SW480 (cell line): ENCODE measurements at places on chromosomes 7 and 10.

GRCh38 chr10:34094146-34094696 is 720.9 kb downstream of the PARD3 start:
- DNase-seq, result no peak

- no peak for DNase-seq
Observed at GRCh38 chr7:9869566-9869965, 1104.1 kb upstream of the PHF14 start.

- no peak for DNase-seq
Observed at GRCh38 chr7:79787623-79788022, 334.2 kb upstream of the MAGI2 start.

DNA sequence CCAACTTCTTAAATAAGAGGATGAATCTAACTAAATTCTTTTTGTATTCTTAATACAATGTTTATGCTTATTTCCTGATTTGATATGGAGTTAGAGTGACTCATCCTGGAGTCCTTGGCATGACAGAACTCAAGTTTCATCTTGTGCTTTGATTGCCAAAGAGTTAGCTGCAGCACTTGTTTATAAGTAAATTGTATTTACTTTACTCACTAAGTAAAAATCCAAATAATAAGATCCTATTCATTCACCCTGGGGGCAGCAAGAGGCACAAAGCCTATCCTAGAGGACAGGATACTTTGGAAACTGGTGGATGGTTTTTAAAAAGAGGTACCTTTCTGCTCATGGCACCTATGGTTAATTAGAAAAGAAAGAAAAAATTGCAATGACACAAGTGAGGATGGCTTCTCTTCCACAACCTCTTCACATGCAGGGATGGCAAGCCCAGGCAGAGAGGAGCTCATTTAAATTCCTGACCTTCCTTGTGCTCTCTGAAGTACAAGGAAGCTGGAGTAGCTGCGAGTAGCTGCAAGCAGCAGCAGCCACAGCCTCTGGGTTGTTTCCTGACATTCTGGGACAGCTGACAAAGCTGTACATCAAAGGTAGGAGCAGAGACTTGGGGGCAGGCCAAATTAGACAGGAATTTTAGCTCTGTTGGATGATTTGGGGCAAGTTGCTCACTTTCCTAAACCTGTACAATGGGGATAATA is 28.5 kb upstream of the CROT start:
- no peak for DNase-seq

DNA sequence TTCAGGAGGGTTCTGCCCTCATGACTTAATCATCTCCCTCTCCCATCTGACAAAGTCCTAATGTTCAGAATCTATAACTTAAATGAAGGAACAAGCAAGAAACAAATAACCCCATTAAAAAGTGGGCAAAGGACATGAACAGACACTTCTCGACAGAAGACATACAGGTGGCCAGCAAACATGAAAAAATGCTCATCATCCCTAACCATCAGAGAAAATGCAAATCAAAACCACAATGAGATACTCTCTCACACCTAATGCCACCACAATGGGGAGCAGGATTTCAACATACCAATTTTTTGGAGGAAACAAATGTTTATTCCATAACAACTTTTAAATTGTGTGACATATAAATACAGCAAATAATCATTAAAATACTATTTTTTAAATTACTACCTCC is 3.0 kb upstream of the HTR7 start:
- no peak for DNase-seq

DNA sequence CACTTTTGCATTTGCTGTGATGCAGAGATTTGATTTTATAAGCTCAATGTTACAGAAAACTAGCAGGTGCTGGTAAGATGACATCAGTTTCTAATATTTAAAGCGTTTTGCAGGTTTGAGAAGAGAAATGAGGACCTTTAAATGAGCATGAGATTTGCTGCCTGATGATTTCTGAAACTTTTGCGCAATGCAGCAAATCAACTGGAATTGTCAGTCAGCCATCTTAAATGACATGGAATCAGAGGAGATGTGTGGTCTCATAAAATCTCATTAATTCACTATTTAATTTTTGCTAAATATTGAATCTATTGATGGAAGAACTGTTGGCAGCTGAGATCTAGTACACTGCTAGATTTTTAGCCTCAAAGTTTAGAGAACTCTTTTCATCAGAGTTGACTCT is 3.9 kb downstream of the RBM17 start:
- no peak for DNase-seq

DNA sequence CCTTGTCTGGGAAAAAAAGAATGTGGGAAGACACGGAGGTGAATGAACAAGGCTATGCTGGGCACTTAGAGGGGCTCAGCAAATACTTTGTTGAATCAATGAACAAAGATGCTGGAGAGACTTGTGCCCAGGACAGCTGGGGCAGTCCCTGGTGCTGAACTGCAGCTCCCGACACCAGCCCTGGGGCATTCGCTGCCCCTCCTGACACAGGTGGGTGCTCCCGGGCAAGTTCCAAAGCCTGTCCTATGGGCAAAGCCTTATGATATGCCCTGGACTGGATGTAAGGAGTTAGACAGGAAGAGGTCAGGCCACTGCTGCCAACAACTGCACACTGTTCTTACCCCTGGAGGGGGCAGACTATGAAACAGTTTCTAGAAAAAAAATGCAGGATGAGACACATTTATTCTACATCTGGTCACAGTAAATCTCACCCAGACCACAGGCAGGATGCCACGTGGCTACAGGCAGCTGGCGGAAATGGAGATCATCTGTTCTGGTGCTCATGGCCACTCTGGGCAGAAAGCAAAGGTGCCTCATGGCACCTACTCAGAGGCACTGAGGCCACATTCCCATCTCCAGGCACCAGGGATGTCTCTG is 21.9 kb upstream of the FRAT2 start:
- no peak for DNase-seq

- no peak for DNase-seq
Observed at GRCh38 chr7:101614098-101614938, 14.8 kb downstream of the MYL10 start.

DNA sequence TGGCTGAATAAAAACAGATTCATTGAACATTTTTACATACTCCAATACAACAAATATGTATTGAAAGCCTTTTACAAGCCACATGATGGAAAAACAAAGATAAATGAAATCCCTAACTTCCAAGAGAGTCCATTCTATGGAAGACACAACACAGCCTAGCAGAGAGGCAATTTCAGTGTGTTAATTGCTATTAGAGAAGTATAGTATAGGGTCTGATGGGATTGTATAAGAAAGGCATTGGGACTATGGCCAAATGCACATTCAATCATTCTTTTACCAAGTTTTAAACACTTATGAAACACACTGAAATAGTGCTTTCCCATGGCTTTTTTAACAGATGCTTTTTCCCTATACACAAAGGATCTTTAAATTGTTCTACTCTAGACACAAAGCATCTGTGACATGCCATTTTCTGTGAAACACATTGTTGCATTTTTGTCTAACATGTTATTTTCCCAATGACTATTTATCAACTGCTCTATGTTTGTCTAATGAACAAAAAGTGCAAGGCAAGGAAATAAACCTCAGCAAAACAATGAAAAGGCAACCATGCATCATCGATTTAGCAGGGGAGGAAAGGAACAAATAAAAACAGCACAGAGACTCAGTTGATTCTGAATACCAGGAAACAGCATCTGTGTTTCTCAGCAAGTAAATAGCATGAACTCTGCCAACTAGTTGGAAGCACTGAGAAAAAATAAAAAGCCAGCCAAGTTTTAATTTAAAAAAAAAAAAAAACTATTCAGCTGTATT is 42.4 kb upstream of the PHYHIPL start:
- DNase-seq, result no peak

GRCh38 chr10:120580918-120581895 is 124.2 kb downstream of the PLPP4 start:
- DNase-seq, result no peak

DNA sequence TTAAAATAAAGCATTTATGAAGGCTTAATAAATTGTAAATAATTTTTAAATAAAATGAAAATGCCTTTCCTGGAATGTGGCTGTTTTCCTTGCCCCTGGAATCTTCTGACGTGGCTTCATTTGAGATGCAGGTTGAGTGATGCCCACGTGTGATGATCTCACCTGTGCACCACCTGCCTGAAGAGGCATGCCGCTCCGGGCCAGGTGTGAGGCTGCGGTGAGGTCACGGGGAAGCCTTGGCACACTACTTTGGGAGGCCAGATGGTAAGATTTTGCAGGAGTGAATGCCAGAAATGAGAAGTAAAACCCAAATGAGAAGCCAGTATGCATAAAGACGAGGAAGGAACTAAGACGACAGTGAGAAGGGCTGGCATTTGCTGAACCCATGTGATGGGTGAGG is 36.2 kb downstream of the GOT1 start:
- DNase-seq, result peak; percentile 9
